ENCODE measurements at places on chromosomes 1 and 21.

DNA sequence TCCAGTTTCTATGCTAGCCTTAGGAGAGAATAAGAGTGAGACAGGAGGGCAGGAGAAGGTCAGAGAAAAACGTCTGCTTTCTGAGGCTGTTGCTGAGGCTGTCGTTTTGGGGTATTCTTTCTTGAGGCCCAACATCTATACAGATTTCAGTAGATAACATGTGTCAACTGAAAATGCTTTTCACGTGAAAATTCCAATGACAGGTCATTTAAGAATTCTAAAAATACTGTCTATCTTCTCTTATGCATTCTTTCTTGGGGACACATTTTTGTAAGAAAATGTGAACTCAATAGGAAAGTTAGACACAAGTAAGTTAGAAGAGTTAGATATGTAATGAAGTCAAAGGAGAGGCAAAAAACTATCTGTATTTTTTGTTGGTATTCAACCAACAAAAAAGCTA is 150.8 kb downstream of the TGFB2 start:
- DNase-seq, result no peak

- peak; percentile 71 for DNase-seq
Observed at GRCh38 chr1:100530880-100531487, 7.0 kb upstream of the GPR88 start.

DNA sequence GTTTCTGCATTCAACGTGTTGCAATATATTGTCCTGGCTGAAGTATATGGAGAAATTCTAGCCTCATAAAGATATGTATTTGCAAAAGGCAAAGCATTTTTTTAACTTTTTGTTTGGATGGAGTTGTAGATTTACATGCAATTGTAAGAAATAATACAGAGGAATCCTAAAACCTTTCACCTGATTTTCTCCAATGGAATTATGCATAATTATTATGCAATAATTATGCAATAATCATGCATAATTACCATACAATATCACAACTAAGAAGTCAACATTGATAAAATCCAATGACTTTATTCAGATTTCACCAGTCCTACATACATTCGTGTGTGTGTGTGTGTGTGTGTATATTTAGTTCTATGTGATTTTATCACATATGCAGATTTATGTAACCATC is 7.5 kb upstream of the MAP3K21 start:
- no peak for DNase-seq

DNA sequence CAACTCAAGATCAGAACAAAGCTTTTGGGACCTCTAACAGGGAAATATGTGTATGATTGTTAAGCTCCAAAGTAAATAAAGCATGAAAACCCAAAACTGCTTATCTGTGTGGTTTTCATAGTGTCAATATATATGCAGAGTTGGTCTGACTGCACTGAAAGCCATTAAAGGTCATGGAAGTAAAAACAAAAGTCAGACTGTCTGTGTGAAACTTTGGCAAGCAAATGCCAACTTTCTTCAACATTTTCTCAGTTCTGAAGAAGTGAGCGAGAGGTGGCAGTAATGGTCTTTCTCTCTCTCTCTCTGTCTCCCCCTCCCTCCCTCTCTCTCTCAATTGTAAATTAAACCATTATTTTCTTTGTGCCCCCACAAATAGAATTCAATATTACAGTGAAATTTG is 100.1 kb upstream of the S1PR1 start:
- DNase-seq, result peak; percentile 56

GRCh38 chr1:178358456-178358855 is 138.3 kb downstream of the CLEC20A start:
- DNase-seq, result no peak

GRCh38 chr1:168654198-168654915 is 74.6 kb downstream of the DPT start:
- no peak for DNase-seq

DNA sequence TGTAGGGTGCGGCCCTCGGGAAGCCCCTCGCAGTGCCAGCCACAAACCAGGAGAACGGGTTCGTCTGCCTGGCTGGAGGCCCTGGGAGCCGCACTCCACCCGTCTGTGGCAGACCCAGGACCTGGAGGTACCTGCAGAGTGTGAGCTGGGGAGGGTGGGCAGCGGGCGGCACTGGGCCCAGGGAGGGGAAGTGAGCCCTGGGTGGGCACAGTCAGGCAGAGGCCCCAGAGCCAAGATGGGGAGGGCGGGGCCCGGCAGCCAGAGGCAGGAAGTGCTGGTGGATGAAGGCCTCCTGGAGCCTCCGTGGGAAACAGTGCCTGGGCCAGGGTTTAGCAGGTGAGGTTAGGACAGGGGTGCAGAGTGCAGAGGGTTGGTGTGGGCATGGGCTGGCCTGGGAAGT is 4.0 kb upstream of the PEX10 start:
- DNase-seq, result no peak

DNA sequence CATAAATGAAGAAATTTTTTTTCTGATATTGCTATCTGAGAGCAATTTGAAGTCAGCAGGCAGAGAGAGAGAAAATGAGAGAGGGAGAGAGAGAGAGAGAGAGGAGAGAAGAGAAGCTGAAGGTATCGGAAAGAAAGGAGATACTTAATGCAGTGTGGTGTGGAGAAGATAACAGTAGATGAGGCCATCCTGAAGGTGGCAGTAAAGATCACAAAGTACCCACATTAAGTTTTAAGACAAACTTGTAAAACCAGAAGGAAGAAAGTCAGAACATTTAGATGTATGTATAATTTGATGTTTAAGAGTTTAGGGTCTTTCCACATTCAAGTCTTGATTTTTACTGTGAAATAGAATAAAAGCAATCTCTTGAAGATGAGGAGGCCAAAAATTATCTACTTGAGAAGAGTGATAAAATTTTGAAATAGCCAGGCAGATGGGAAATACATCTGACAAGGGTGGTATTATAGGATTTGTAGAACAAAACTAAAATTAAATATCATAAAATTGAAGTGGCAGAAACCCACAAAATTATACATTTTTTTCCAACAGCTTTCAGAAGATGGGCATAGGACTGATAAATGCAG is 1753.4 kb downstream of the MRPL39 start:
- DNase-seq, result peak; percentile 67

DNA sequence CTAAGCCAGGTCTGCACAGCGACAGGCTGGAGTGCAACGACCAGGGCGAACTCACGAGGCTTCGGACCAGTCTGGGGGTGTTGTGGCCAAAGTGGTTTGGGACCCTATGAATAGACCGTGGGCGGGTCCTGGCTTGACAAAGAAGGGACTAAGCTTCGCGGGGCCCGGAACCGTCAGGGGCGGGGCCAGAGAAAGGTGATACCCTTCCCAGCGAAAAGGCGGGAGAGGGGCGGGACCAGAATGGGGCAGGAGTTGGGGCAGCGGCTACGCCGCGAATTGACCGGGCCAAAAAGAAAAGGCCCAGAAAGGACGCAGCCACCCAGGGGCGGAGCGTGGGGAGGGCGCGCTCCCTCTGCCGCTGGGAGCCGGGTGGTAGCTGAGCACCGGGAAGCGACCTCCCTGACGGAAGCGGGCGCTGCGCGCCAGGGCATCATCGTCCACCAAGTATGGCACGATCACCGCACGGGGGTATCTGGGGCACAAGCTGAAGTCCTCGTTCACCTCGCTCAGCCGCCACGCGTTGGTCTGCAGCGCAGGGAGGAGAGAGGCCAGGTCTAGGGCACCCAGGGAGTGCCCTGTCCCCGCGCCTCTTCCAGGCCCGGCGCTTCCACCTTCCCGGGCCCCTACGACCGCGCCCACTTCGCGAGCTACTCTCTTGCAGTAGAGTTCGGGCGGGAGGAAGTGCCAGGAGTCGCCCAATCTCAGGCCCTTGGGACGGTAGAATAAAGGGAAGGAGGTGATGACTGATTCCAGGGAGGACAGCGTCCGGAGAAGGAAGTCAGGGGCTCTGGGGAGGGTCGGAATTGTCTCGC is 6.7 kb upstream of the FAM167B start:
- DNase-seq, result peak; percentile 55

DNA sequence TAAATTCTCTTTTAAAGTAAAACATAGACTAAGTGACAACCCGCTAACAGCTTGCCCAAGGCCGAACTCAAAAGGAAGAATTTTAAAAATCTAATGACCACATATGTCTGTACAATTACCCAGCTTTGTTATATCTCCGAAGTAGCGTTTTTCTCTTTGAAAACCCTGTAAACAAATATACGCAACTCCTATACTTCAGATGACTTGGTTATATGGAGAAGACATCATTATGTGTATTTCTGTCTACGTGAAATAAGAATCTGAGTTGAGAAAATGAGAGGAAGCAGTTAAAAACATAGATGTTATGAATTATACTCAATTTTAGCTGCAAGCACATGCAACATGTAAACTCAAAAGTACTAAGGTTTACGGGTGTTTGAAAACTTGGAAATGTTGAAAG is 2.0 kb downstream of the PBX1 start:
- peak; percentile 25 for DNase-seq

DNA sequence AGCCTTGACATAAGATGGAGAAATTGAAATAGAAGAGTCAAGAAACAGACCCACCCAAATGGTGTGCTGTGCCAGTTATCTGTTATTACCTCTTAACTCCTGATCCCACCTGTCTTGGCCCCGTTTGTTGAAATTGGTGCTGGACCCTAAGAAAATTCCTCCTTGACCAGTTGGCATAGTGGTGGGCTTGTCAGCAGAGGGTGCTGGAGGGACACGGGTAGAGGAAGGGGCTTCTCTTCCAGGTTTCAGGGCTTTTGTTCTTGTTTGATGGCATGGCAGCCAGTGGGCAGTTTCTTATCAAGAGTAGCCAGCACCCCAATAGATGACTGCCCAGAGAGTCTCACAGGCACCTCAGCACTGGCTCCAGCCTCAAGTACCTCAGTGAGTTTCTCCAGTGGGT is 51.6 kb downstream of the PCBP3 start:
- no peak for DNase-seq

DNA sequence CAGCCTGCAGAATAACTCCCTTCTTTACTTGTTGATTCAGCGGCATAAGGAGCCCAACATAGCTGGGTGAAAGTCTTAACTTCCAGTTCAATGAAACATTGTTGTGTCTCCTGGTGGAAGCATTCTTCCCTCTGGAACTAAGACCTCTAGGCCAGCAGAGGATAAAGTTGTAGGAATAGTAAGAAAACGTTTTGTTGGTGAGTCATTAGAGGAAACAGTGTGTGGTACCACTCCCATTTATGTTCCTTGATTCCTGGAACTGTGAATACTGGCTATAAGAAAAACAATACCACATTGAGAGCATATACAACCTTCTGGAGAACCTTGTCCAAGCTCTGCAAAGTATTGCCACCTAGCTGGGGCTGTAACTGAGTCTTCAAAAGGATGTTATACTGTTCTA is 737.4 kb upstream of the ZP4 start:
- DNase-seq, result no peak

All from hematopoietic multipotent progenitor cell treated with erythropoietin and hydrocortisone succinate and interleukin-3 and kit ligand, for 6 days (in vitro differentiated cells).